ENCODE measurements at places on chromosomes 7 and 10.

- DNase-seq: no peak
These were observed 37.4 kb upstream of the DUSP5 start for GRCh38 chr10:110460111-110460809.

DNA sequence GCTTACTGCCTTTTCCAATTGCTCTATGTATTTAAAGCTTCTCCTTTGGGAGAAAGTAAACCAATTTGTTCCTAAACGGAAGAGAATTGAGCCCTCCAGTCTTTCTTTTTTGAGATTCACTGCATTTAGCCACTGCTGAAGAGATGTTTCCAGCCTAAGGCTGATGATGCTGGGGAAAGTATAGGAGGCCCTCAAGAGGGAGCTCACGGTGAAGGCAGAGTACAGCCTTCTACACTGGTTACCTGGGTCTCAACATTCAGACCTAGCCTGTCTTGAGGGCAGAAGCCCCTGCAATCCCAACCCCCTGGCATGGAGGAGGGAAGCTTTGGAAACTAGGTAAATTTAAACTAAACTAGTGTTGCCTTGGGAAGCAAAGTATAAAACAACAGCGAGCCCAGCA, 316.7 kb upstream of the TPK1 start:
- DNase-seq: no peak

- DNase-seq: no peak
These were observed 13.8 kb downstream of the SUFU start for GRCh38 chr10:102517553-102517952.

DNA sequence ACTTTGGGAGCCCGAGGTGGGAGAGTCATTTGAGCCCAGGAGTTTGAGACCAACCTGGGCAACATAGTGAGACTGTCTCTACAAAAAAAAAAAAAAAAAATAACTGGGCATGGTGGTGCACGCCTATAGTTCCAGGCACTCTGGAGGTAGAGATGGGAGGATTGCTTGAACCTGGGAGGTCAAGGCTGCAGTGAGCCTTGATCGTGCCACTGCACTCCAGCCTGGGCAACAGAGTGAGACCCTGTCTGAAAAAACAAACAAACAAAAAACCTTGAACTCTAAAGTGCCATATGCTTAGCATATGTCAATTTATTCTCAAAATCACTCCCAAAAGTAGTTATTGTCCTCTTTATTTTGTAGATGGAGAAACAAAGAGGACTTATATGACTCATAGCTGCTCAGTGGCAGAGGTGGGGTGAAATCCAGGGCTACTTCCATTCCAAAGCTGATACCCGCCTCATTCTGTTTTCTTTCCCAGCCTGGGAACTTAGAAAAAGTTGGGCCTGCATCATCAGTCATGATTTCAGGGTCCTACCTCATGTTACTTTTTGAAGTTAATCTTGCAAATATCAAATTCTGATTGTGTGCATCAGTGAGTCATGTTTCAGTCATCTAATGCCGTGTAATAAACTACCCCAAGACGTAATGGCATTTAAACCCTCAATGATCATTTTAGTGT, 13.3 kb downstream of the DHTKD1 start:
- no peak for DNase-seq

- peak; percentile 84 for DNase-seq
These were observed 57.1 kb downstream of the STK17A start for GRCh38 chr7:43639858-43640491.

- DNase-seq: no peak
These were observed 44.2 kb upstream of the PIK3AP1 start for GRCh38 chr10:96764425-96765060.

- no peak for DNase-seq
These were observed 397.9 kb downstream of the TFEC start for GRCh38 chr7:115632636-115633035.

GRCh38 chr7:117281562-117281961, 41.3 kb downstream of the WNT2 start:
- no peak for DNase-seq

- no peak for DNase-seq
These were observed 727 bp upstream of the PDSS1 start for GRCh38 chr10:26696786-26697162.

- no peak for DNase-seq
These were observed 126.7 kb downstream of the TES start for GRCh38 chr7:116337018-116337417.

DNA sequence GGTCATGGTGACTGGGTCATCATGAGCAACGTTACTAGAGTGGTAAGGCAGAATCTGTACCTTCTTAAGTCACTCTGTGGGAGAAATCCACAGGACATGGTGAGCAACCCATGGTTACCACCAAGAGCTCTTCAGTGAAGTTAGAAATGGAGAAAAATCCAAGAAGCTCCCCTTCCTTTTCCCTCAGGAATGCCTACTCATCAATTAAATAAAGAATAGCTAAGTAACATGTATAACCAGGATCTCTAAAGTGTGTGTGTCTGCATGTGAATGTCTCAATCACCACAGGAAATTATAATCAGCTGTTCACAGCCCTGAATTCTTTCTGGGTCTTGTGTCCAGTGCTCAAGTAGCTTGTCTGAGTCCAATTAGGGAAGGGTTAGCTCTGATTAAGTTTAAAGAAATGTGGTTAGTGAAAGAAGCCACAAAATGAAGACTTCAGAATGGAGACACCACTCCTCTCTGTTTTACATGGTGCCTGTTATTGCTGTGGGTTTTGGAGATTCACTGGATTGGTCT, 73.2 kb downstream of the SEM1 start:
- no peak for DNase-seq
